ENCODE measurements at places on chromosomes 3 and 15. TPM values are rescaled to one million over a fixed set of nuclear protein-coding genes. Genes with fewer than 3 reads are reported as not detected.

Gene DAZL
- polyA plus RNA-seq: 0.01 TPM

Gene FAM3D
- 0.63 TPM for polyA plus RNA-seq

DNA sequence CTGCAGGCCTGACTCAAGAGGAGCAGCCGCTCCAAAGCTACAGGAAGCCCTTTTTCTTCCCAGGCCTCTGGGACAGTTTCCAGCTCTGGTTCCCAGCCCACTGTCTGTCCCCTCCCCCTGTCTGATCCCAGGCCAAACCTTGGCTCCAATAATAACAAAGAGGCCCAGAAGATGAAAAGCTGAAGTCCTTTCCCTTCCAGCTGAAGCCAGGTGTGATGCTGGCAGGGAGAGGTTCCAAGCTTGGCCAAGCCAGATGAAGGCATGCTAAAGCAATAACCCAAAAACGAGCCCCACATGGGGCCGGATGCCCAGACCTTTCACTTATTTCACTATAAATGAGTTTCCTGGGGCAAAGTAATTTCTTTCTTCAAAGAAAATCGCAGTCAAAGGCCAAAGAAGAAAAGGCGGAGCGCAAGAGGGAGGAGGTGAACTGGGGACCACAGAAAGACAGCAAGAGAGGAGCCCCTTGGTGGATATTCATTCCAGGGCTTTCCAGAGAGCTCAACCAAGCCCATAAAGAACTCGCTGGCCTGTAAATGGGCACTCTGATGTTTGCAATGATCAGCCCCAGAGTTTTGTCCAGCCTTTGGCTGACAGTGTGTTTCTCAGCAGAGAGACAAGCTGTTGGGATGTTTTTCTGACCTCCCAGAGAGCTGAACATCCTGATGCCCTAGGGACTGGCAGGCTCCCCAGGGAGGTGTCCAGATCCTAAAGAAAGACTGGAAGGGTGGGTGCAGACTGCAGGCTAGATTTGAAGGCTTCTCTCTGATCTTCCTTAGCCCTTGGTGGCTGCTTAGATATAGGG, 157.6 kb downstream of the UACA start:
- peak; percentile 65 for DNase-seq

DNA sequence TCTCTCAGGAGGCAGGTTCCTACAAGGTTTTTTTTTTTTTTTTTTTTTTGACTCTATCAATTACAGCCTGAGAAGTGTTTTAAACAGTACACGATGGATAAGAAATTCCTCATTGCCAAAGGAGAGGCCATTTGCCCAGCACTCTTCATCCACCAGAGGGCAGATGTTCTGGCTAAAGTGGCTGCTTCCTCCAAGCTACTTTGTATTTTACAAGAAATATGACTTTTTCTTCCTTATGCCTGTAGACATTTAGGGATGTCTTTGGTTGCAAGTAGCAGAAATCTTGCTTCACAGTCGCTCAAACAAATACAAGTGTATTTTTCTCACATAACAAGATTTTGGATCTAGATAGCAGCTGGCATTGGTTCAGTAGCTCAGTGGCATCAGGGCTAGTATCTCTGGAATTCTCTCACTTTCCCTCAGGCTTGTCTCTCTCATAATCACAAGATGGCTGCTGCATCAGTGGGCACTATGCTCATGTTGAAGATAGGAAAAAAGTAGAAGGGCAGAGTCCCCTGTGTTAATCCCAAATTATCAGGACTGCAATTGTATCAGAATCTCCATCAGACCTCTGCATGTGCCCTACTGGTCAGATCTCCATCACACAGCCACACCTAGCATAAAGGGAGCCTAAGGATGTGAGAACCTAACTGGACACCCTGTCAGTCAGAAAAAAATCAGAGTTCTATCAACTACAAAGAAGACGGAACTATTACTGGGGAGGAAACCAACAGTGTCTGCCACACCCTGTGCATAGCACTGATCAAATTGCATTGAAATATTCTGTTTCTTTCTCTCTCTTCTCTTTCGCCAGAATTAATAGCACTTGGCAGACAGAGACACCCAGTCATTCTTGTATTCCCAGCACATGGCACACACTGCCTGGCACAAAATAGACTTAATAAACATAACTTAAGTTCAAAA, 138.9 kb upstream of the COL8A1 start:
- peak; percentile 5 for DNase-seq

GRCh38 chr15:40594429-40594836, 384 bp downstream of the KNL1 start:
- DNase-seq: peak; percentile 52

DNA sequence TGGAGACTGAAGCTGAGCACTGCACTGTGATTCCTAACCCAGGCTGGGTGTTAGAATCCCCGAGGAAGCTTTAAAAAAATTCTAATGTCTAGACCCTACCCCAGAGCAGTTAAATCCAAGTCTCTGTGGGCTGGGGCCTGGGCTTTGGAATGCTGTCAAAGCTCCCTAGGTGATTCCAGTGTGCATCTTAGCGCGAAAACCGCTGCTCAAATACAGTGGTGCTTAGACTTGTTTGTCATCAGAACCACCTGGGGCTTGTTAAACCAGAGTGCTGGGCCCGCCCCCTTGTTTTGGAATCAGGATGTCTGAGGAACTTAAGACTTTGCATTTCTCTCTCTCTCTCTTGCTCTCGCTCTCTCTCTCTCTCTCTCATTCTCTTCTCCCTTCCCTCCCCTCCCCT, 20.7 kb downstream of the RHCG start:
- no peak for DNase-seq

DNA sequence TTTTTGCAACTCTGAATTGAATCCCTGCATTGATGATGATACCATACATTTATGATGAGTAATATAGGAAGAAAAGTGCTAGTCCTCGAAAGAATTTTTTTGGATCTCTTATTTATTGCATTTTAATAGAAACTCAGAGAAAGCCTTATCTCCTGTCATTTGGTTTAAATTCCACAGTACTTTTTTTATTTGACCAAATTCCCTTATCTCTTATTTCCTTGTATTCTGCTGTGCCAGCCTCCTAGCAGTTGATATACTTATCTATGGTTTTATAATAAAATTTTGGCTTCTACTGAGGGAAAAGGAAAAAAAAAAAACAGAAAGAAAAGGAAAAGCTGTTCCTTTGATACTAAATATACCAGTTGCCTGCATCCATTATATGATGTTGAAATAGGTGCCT, 535.1 kb upstream of the NR2F2 start:
- no peak for DNase-seq

GRCh38 chr3:85387913-85388505, 429.2 kb downstream of the CADM2 start:
- DNase-seq: no peak

- DNase-seq: no peak
Measured at GRCh38 chr3:94132777-94133176, 69.9 kb downstream of the NSUN3 start.

Measured in right renal pelvis (tissue), 4 donors.